NCI-H1092 (cell line): ENCODE measurements at places on chromosomes 6 and 20.

GRCh38 chr20:49343246-49343645 lies 65.4 kb upstream of the ZNFX1 start:
- no peak for DNase-seq

DNA sequence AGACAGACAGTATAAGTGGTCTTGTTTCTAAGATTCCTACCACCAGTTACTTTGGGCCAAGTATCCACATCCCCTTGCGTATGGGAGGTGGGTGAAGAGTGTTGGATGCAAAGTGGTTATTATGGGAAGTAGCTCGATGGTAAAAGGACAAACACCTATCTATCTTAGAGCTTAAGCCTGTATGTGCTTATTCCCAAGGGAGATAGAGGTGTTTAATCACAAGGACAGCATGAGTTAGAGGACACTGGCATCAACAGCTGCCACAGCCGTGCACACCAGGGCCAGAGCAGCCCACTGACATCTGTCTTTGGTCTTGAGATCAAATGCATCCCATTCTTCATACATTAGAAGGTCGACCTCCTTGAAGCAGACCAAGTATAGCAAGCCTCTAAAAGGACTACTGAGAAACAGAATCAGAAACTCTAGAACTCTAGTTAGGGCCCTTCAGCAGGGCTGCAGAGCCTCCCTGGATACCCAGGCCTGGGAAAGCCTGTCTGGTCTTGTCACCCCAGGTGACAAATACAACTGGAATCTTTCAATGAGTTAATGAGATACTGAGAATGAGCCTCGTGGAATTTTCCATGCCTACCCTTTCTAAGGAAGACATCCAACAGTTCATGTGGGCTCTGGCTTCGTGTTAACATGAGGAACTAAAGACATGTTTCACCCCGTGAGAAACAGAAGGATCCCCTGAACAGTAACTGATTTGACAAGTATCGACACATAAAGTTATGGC lies 28.7 kb downstream of the TXNDC5 start:
- no peak for DNase-seq

DNA sequence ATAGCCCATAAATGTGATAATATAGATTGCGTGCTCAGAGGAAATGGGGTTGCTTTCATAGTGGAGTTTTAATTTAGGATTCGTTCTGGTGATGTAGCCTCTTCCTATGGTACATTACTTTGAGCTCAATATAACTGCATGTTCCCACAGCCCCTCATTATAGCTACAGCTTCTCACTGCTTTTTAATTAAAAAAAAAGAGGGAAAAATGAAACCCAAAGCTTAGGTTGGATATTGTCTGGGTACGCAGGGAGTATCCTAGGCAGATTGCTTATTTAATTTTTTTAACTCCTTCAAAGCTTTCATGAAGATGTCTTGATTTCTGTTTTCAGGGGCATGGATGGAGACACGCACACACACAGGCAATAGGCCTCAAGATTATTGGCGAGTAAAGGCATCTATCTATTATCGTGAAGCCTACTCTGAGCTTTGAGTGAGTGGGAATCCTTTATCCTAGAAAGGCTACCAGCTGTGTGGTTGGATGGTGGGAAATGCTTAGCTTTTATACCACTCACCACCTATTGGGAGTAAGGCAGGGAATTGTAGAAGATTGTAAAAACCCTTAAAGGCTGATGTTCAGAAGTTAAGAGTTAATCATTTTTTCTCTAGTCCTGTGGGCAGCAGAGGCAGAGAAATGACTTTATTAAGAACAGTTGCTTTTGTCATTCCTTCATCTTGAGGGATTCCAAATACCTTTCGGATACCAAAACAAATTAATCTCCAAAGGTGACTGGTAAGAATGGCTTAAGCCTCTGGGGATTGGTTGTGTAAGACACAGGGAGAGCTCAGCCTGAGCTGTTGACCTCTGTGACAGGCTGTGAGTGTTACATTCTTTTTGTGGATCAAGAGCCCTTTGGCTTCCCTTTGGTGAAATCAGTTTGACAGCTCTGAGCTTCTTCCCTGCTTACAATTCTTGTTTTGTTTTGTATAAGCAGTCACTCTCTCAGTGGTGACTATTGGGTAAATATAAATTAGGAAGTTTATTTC lies 33.4 kb downstream of the CTNNBL1 start:
- DNase-seq, result no peak

- DNase-seq, result no peak
These were observed 139.9 kb downstream of the BFSP1 start for GRCh38 chr20:17391127-17391771.

DNA sequence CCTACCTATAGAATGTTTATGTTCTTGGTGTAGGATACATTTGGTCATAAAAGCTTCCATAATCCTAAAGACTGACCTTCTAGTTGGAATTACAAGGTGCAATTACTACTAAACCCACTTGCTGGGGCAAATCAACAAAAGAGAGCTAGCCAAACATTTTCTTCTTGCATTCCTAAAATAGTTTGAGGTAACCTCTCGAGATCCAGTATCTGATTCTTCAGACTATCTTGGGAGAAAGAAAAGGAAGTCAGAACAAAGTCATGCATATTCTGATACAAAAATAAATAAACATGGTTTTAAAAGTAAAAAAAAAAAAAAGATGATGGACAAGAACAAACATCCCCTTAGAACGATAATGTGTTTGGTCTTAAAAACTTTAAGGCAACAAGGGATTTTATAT lies 294.2 kb upstream of the RSPO3 start:
- DNase-seq, result no peak

- DNase-seq, result no peak
These were observed 38.9 kb downstream of the STK35 start for GRCh38 chr20:2140561-2140960.

DNA sequence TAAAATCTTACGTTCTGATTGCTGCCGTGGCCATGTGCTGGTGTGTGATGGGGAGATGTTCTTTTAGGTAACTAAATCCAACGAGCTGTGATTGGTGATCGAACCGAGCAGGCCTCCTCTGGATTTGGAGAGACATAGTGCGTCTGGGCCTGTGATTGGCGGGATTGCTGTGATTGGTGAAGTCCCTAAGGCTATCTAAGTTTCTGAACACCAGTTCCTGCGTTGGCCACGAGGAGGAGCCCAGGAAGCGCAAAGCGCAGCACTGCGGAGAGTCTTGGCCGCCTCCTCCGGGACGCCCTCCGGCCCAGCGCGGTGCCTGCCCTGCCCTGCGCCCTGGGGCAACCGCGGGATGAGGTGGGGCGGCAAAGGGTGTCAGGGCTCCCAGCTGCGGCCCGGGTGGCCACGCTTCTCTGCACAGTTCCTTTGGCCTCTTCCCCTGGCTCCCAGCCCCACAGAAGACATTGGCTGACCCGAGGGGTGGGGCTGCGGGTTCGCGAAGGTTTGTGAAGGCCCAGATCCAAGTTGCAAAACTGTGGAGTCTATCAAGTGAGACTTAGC lies 33.0 kb downstream of the HNF4A start:
- DNase-seq, result peak; percentile 16

DNA sequence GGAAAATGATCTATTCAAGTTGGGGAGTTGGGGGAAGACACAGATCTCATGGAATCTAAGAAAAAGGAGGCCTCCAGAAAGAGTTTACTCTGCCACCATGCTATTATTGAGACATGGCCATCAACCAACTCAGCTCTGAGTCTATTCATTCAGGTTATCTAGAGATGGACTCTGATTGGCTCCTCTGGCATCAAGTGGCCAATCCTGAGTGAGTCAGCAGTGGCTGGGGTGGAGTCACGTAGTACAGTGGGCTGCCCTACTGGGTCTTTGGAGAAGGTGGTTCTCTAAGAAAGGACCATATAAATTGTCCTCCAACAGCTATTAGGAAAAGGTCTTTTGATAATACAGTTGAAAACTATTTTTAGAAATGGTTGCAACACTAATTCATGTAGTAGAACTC lies 42.1 kb downstream of the LYRM2 start:
- no peak for DNase-seq

GRCh38 chr20:33560026-33560425 lies 70.1 kb downstream of the CBFA2T2 start:
- DNase-seq, result no peak

DNA sequence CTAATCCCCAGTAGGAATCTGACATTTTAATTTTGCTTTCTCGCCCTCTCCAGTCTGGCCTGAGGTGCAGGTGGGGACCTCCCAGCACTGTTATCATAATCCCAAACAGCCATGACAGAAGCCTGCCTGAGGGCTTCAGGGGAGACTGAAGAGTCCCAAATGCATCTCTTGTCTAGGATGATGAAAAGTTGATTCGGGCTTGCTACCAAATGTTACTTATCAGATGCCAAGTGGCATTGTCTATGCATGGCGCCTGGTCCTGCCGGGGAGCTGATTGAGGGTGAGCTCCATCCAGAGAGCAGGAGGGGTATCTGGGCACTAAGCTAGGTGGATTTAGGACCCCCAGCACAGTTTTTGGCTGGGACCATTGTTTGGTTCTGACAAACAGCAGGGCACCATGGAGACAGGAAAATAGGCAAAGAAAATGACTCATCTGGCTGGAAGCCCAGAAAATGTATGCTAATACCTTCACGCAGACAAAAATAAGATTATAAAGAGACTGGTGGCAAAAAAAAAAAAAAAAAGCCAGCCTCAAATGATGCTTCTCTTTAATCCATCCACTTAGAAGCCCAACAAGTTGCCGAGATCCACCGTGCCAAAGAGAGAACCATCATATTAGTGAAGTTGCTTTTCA lies 513.7 kb upstream of the SULF2 start:
- peak; percentile 95 for DNase-seq

GRCh38 chr6:22807261-22807660 lies 237.9 kb downstream of the HDGFL1 start:
- DNase-seq, result no peak
